CD4-positive, alpha-beta T cell treated with Interleukin-4 for 1 hour (primary cell): ENCODE measurements at places on chromosomes 16 and 17.

- DNase-seq = no peak
Observed at GRCh38 chr16:69535123-69536050, 30.4 kb upstream of the NFAT5 start.

DNA sequence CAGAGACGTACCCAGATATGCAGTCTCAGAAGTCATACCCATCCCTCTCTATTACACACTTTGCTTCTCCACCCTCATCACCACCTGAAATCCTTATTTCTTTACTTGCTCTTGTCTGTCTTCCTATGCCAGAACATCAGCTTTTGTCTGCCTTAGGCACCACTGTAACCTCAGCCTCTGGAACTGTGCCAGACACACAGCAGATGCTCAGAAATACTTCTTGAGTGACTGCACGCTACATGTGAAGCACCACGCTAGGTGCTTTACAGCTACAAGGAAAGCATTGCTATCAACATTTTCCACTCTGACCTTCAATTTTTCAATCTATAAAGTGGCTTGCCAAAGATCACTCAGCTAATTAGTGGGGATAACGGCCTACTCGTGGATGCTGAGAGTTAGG is 226.8 kb downstream of the CHD9NB start:
- DNase-seq = no peak

- DNase-seq = no peak
Observed at GRCh38 chr16:71514476-71514875, 11.8 kb upstream of the CHST4 start.

DNA sequence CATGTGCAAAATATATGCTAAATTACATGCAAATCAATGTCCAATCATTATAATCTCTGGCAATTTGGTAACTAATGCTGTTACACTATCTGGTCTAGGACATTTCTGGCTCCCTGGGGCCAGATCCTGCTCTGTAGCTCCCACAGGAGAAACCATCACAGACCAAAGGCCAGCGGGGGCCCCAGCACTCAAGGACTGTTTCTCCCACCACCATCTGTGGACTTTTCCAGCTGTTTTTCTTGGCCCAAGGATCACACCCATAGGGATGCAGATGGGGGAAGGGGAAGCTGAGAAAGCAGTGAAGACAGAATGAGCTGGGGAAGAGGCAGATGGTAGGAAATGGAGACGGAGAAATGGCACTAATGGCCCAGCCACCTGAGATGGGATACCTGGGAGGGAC is at the start of gene HIGD1B:
TSS of gene HIGD1B (plus strand) at position 298 of the 400 bp plus-strand sequence. CDS start 270 bp downstream, outside the sequence.
- DNase-seq = no peak
